NCI-H526 (cell line): ENCODE measurements at places on chromosomes 3 and 15.

DNA sequence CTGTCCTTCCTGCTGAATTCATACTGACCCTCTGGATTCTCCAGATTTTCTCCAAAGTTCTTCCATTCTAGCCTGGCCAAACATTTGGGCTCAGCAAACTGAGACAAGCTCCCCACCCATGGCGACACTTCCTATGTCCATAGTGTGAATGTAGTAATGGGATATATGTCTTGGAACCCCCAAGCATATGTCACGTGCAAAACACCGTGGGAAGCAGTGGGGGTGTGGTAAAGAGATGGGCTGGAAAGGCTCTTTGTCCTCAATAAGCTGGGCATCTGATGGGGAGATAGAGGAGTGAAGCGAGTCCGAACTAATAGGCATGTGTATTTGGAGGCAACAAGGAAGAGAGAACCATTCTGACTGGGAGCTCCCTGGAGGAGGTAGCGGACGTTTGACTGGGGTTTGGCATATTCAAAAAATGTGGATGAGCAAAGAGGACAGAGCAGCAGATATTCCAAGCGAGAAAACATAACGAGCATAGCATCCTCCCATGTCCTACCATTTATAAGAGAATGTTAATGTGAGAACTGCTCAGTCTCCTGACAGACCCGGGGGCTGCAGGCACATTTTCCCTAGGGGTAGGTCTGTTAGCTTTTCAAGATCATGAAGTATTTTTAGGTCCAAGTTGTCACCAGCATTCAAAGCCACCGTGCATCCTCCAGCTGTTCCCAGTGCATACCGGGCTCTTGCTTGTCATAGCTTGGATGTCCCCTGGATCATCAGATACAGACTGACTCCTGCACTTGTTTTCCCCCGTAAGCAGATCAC is 25.6 kb downstream of the TPM1 start:
- DNase-seq, result no peak

GRCh38 chr3:46574243-46574646 is 8.1 kb upstream of the LRRC2 start:
- DNase-seq, result no peak

GRCh38 chr3:45565342-45565741 is 29.2 kb upstream of the LIMD1 start:
- DNase-seq, result no peak

DNA sequence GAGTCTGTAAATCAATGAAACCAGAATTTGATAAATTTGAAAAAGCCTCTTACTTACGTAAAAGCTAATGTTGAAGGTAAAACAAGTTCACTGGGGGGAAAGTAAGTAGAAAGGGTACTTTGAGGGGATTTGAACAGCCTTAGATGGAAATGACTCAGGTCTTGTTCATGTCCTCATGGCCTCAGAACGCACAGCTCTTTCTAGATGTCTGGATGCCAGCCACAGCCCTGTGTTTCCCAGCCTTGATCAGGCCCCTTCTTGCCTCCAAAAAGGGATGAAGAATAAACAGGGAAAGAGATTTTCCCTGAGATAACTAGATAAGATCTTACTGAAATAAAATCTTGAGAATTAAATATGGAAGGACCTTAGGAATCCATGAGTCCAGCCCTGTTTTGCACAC is 237.1 kb upstream of the GOLGA6L4 start:
- DNase-seq, result no peak

DNA sequence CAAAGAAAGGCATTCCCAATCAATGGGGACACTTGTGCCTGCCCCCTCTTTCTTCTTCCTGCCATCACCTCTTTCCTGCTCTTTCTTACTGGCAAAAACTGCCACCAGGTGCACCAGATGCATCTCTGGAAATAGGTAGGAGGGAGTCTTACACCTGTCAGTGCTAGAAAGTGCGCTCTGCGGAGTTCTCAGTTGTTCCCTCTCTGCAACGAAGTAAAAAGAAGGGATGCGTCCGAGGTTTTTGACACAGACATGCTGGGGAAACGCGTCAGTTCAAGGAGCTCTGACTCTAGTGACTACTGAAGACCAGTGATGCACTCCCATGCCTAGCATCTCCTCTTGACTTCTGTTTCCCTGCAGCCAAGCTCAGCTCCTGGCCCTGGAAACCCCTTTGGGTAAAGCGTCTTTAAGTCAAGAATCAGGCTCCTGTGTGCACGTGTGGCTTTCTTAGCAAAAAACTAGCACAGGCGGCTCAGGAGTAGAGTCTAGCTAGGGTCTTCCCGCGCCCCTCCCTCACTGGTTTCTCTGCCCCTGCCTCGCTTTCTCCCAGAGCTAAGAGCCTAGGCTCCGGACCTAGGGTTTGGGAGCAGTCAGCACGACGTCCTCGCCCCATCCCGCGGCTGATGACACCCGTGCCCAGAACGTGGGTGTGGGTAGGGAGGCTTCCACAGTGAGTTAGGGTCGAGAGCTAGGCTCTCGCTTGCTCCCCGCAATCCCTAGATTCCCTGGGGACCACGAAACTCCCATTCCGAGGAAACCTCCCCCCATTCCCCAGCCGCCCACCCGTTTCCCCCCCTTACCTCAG is 564 bp upstream of the GRM7 start:
- peak; percentile 26 for DNase-seq

DNA sequence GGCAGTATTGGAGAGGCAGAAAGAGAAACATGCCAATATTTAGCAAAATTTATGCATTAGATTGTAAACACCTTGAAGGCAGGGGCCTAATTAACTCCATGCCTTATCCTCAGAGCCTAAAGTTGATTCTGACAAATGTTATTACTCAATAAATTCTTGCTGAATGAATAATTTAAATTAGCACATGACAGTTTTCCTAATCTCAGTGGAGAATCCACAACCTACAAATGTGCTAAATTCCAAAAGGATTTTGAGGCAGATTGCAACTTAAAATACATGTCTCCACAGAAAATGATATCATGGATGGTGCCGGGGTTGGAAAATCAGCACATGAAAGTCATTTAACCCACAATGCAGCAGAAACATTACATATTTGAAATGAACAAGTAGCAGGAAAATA is 41.1 kb upstream of the NANOGP8 start:
- no peak for DNase-seq

GRCh38 chr3:127066635-127067034 is 83.7 kb downstream of the PLXNA1 start:
- no peak for DNase-seq

DNA sequence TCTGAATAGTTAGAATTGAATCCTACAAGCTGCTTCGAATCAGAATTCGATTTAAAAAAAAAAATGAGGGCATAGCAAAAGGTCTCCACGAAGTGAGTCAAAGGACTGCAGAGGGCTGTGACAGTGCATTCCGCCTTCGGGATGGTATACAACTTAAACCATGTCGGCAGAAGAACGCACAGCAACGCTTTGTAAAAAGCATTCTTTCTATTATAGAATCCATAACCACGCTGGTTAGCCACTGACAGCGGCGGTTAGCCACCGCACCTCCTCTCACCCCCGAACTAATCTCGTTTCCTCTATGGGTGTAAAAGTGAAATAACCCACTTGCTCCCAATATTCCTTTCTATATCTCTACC is 664 bp upstream of the PIK3CA start:
- DNase-seq, result no peak

DNA sequence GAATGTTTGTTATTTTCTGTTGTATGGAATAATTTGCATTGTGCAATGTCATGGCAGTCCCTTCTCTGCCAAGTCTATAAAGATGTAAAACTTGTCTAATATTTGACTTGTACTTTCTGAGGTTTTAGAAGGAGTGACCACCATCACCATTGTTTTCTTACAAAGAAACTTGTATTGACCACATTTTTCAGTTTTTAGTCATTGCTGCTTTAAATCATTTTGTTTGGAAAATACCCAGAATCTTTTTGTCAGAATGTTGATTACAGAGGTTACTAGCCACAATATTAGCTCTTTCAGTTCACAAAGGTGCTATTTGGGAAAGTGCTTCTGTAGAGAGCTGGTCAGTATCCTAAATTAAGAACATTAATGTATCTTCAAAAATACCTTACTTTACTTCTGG is 532.4 kb upstream of the GBE1 start:
- DNase-seq, result no peak

- no peak for DNase-seq
Measured at GRCh38 chr3:187039723-187040414, 99.4 kb downstream of the RPL39L start.

DNA sequence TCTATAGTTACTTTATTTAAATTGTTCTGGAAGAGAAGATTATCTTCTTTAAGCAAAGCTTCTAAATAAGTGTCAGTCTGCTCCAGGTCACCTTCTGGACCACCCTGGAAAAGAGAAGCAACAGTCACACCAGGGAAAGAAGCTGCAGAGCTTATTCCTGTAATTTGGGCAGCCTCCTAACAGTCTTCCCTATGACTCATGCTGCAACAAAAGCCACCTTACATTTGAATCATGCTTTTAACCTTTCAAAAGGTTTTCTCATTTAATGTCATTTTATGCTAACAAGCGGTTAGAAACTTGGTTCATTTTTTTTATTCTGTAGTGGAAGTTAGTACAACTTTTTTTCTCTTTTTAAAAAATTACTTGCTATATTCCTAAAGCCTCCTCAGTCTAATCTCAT is 5.3 kb upstream of the GUCA1C start:
- DNase-seq, result no peak
